Substantia nigra (tissue), 51 donors: ENCODE measurements at places on chromosomes 2 and 18.

DNA sequence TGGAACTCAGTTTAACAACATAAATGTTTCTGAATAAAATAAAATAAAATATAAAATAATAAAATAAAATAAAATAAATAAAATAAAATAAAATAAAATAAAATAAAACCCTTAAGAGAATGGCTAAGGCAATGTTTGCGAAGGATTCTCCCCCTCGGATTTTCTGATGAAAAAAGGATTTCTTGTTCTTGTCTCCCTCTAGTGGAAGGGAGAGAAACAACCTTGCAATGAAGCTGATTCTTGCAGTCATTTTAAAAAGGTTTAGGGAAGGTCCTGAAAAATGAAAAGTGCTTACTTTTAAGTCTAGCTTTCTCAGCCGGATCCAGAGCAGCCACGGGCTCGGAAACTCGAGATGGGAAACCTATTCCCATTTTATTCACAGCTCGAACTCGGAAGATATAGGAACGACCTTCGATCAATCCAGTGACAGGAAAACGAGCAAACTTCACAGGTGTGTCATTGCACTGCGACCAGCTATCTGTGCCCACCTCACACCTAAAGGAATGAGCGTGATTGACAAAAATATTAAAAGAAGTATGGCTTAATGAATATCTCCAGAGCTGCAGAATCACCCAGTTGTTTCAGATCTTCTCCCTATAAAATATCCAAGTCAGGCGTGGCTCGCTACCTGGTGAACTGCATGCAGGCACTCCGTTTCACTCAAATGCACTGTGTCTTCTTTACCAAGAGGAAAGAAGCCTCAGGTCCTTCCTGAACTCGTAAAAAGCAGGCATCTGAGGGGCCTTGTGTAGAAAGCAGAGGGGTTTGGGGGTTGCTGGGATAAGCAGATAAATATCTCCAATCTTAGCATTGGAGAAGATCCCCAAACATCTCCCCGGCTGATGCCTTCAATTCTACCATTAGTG is 68.1 kb downstream of the MYOM1 start:
- DNase-seq, result no peak

GRCh38 chr2:221802089-221802488 is 230.0 kb upstream of the EPHA4 start:
- DNase-seq, result no peak

- no peak for DNase-seq
Observed at GRCh38 chr2:10316336-10316735, 13.6 kb downstream of the HPCAL1 start.

DNA sequence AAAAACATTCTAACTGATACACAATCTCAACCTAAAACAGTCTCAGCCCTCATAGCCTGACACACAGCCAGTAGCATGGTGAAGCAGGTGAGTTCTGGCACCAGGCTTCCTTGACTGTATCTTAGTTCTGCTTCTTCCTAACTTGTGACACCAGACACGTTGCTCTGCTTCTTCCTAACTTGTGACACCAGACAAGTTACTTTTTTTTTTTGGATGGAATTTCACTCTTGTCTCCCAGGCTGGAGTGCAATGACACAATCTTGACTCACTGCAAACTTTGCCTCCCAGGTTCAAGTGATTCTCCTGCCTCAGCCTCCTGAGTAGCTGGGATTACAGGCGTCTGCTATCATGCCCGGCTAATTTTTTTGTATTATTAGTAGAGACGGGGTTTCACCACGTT is 6.7 kb upstream of the ATG16L1 start:
- no peak for DNase-seq

- DNase-seq, result no peak
Observed at GRCh38 chr2:239193401-239193811, 207.4 kb downstream of the HDAC4 start.

DNA sequence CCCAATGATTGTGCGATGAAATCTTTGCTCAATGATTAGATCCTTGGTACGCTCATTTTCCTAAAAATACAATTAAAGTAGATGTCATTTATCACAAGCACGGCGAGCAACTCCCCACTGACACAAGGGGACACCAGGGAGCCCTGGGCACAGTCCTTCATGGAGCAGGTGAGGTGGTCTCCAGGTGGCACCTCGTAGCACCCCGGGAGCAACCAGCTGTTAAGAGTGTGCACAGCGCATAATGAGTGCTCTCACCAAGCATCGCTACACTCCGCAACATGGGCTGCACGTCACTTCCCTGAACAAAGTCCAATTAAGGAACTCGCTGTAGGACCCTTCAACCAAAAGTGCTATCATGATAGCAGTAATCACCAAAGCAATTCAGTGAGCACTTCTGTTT is 59.8 kb downstream of the ANO7 start:
- no peak for DNase-seq

- DNase-seq, result no peak
Observed at GRCh38 chr18:5962362-5962761, 67.0 kb upstream of the TMEM200C start.

- DNase-seq, result no peak
Observed at GRCh38 chr2:41962922-41963622, 84.7 kb upstream of the PKDCC start.

GRCh38 chr2:240685771-240686371 is 3.2 kb upstream of the AQP12B start:
- no peak for DNase-seq

- no peak for DNase-seq
Observed at GRCh38 chr2:25685741-25686140, 12.4 kb upstream of the DTNB start.

- DNase-seq, result no peak
Observed at GRCh38 chr18:55314615-55315237, 273.3 kb downstream of the TCF4 start.

GRCh38 chr2:174874085-174874484 is 109.8 kb upstream of the CHRNA1 start:
- DNase-seq, result no peak

DNA sequence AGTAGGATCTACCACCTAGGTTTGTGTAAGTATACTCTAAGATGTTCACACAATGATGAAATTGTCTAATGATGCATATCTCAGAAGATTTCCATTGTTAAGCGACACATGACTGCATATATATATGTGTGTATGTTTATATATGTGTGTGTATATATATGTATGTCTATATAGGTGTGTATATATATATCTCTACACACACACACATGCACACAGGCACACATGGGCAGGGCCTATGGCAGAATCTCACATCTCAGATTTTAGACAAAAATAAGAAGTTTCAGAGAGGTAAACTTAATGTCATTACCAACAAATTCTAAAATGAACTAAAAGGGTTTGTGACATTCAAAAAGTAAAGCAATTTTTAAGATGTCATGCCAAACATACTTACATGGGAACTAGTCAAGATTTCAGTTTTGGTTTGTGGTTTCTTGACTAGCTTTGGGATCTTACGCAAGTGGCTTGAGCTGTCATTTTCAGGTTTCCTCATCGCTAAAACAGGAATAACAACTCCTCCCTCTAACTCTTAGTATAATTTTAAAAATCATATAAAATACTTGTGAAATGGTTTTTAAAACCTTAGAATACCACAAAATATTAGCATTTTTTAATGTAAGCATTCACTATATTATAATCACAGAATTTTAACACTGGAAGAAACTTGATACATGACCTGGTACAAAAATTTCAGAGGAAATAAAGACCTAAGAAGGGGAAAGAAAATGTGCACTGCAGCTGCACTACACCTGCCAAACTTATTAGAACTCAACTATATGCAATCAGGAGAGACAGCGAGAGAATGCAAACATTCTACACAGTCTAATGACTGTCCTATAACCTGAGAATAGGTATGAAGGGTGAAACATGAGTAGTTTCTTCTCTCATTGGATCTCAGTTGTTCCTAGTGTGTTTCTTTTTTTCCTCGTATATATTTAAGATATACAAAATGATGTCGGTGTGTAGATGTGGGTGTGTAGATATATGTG is 75.7 kb downstream of the TTC21B start:
- DNase-seq, result no peak

- no peak for DNase-seq
Observed at GRCh38 chr2:37676274-37676673, 4.8 kb upstream of the CDC42EP3 start.

- no peak for DNase-seq
Observed at GRCh38 chr18:37161491-37161890, 332.6 kb downstream of the KIAA1328 start.

DNA sequence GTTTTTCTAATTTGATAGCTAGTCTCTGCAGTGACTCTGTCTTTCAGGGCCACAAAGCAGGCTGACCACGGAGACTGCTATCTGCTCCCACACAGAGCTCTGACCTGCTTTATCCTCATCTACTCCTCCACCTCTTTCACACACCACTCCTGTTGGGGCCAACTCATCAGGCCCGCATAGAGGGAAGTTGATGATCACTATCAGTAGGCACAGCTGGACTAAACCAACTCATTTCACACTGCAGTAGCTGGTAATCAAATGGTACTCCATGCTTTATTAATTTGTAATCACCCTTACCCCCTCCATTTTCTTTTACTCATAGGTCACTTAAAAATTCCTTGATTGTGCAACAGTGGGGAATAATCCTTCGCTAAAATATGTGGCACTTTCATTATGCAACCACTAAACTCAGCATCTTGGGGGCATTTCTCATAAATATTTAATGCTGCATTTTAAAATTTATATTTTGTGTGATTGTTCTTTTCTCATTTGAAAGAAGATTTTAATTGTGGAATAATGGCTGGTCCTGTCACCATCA is 249.8 kb upstream of the GCFC2 start:
- DNase-seq, result no peak

GRCh38 chr2:12008425-12009061 is 262.1 kb downstream of the LPIN1 start:
- DNase-seq, result no peak

- no peak for DNase-seq
Observed at GRCh38 chr2:201403880-201404279, 46.7 kb upstream of the FLACC1 start.

DNA sequence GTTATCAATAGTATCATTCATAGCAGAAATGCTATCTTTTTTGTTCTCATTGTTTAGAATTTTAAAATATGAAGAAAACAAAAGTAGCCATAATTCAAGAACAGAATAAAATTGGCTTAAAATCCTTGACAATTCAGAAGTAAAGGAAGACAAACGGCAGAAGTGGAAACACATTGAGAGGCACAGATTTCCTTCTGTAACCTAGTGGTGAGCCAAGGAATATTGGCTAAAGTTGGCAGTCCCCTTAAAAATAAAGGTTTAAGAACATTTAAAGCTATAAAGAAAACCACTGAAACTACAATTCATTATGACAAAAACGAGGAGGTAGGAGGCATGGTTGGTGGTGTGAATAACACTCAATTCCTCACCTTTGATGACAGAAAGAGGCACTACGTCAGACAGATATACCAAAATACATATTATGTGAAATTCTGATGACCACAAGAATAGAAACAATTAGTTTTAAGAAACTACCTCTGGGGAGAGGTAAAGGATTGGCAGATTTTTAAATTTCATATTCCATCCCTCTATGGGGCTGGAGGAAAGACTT is 42.3 kb downstream of the SFT2D3 start:
- DNase-seq, result no peak

- DNase-seq, result no peak
Observed at GRCh38 chr2:75569546-75569945, 8.8 kb upstream of the EVA1A start.

GRCh38 chr2:170243898-170244297 is 66.0 kb downstream of the MYO3B start:
- DNase-seq, result no peak

- no peak for DNase-seq
Observed at GRCh38 chr18:49691177-49691608, 122.1 kb downstream of the ACAA2 start.

GRCh38 chr2:38619458-38620164 is 16.9 kb upstream of the HNRNPLL start:
- DNase-seq, result no peak

- no peak for DNase-seq
Observed at GRCh38 chr2:108364676-108365297, 13.0 kb upstream of the SULT1C4 start.

DNA sequence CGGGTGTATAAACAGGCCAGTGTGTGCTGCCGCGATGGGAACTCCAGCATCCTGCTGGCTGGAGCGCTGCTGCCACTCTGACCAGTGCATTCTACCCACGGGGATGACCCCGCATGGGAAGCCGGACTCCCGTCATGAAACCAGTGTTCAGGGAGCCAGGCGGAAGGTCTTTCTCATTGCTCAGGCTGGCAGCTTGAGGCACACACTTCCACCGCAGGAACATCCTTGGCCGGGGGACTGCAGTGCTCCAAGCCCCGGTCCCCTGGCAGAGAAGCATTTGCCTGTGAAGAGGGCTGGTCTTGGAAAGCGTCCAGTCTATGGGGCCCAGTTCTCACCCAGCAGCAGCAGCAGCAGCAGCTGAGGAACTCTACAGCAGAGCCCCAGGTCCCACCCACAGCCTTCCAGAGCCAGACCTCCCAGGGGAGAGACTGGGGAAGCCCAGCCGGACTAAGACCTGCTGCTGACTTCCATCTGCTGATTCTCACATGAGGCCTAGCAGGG is 235.9 kb downstream of the KLHL29 start:
- DNase-seq, result no peak

DNA sequence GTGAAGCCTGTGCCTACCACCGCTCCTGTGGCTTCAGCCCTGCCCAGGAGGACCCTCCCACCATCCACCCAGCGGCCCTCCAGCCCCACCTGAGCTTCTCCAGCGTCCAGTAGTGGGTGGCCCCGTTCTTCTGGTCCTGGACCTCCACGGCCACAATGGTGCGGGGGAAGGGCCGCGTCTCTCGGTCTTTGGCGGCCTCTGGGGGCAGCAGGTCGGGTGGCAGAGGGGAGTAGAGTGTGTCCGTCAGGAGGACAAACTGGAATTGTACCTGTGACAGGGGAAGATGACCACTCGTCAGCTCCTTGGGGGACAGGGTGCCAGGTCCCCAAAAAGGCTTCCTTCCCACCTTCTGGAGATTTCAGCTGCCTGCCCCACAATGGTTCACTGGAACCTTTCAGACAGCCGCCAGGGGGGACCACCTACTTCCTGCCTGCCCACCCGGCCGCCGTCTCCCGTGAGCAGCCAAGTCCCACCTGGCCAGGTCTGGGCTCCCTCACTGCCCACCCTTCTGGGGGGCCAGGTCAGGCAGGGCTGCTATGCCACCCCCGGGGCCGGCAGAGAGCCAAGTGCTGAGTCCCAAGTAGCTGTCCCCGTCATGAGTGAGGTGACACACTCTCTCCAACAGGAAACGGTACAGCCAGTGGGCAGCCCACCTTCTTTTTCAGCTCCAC is 59.3 kb downstream of the KIF1A start:
- DNase-seq, result no peak

DNA sequence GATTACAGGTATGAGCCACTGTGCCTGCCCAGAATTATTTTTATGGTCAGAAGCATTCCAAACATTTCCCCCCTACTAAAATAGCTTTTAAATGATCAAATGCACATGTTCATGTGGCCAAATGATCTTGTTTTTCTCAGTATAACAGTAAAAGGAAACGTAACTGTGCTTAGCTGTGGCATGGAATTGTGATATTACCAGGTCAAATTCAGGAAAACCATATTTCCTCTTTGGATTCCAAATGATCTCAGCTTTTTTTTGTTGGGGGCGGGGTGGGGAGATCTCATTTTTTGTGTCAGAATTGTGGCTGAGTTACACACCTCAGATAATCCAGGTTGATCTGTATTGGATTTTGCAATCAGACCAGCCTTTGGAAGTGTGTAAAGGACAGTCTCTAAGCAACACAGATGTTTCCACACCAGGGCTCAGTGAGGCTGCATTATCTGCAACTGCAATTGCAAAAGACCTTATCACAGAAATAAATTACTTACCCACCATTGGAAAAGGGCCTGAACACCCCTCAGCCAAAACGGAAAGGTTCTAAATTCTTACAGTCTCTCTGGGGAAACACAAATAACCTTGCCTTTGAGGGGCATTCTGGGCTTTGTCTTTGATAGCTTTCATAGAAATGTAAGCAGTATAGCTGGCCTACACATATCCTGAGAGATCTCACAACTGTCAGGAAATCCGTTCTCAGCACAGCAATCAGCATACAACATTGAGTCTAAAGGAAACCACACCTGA is 8.4 kb downstream of the CASP10 start:
- no peak for DNase-seq
